ENCODE measurements at places on chromosomes 16 and 17. TPM values are rescaled to one million over a fixed set of nuclear protein-coding genes. Genes with fewer than 3 reads are reported as not detected.

The TAT gene
- total RNA-seq, result 2.2 TPM

The SEPTIN12 gene
- not detected for total RNA-seq

The OTOP3 gene
- total RNA-seq, result 0.40 TPM

The SP6 gene
- total RNA-seq, result 8.7 TPM

The PLD2 gene
- 18.8 TPM for total RNA-seq

The SLC13A2 gene
- total RNA-seq, result 40.5 TPM

The CD300A gene
- total RNA-seq, result 5.6 TPM

The OR3A3 gene
- total RNA-seq, result not detected

The CES5A gene
- not detected for total RNA-seq

The XAF1 gene
- total RNA-seq, result 11.7 TPM

The TM4SF5 gene
- total RNA-seq, result 15.1 TPM

The VAT1L gene
- 3.3 TPM for total RNA-seq

The KRT24 gene
- 0.57 TPM for total RNA-seq

The NOXO1 gene
- total RNA-seq, result 43.9 TPM

The PRAC1 gene
- total RNA-seq, result 237 TPM

The TLCD2 gene
- 32.6 TPM for total RNA-seq

The ABCC3 gene
- total RNA-seq, result 187 TPM

The KRT32 gene
- total RNA-seq, result not detected

The NHERF2 gene
- 64.0 TPM for total RNA-seq

The CIAO2B gene
- 105 TPM for total RNA-seq

The CCL16 gene
- total RNA-seq, result not detected

The PSMC3IP gene
- total RNA-seq, result 2.2 TPM

The ERN1 gene
- 19.2 TPM for total RNA-seq

The NTN1 gene
- 2.1 TPM for total RNA-seq

The GINS2 gene
- total RNA-seq, result 39.9 TPM

The TNFSF13 gene
- 67.5 TPM for total RNA-seq

The ZNF23 gene
- 5.8 TPM for total RNA-seq

The ESRP2 gene
- 119 TPM for total RNA-seq

The PPL gene
- total RNA-seq, result 11.5 TPM

The PRDM7 gene
- not detected for total RNA-seq

The MLKL gene
- total RNA-seq, result 13.9 TPM

The INPP5K gene
- total RNA-seq, result 35.5 TPM
